ENCODE measurements at places on chromosomes 16 and 17.

DNA sequence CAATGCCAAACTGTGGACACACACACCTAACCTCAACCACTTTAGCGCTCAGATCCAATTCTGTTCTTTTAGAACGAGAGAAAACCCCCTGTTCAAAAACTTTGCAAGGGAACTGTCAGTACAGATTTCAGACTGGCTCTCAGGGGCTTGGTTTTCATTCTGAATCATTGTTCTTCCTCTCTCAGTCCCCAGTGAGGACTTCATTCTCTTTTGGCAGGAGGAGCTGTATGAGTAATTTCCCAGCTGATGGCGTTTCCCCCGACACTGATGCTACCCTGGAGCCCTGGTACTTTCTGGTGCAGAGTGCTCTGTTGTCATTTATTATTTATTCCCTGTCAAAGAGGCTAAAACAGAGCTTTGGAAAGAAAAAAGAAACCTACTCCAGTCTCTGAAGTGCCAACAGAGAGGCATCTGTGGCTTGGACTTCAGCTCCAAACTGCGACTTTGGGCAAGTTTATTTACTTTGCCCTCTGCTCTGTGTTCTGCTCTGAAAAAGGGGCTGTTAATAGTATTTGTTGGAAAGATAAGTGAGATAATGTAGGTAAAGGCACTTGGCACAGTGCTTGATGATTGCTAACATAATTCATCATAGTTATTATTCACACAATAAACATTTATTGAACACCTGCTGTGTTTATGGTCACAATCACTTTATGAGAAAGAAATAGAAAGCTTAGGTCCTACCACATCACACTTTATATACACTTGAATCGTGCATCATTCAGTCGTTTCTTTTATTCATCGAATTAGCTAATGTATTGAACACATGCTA lies 28.3 kb downstream of the ETV4 start:
- DNase-seq = no peak

- DNase-seq = no peak
Observed at GRCh38 chr17:72667096-72668063, 425.1 kb downstream of the SLC39A11 start.

- DNase-seq = no peak
Observed at GRCh38 chr16:85374571-85374872, 238.6 kb upstream of the GSE1 start.

GRCh38 chr16:62383941-62384340 lies 347.7 kb upstream of the CDH8 start:
- DNase-seq = no peak

DNA sequence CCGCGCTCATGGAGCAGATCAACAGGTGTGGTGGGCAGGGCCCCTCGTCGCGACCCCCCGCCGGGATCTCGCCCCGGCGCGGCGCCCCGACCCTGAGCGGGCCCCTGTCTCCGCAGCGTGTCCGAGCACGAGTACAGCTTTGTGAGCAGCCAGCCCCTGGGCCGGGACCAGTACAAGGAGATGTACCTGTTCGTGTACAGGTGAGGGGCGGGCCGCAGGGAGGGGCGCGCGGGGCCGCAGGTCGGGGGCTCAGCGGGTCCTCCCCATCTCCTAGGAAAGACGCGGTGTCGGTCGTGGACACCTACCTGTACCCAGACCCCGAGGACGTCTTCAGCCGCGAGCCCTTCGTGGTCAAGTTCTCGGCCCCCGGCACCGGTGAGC lies 848 bp downstream of the DNASE1L2 start:
- no peak for DNase-seq

DNA sequence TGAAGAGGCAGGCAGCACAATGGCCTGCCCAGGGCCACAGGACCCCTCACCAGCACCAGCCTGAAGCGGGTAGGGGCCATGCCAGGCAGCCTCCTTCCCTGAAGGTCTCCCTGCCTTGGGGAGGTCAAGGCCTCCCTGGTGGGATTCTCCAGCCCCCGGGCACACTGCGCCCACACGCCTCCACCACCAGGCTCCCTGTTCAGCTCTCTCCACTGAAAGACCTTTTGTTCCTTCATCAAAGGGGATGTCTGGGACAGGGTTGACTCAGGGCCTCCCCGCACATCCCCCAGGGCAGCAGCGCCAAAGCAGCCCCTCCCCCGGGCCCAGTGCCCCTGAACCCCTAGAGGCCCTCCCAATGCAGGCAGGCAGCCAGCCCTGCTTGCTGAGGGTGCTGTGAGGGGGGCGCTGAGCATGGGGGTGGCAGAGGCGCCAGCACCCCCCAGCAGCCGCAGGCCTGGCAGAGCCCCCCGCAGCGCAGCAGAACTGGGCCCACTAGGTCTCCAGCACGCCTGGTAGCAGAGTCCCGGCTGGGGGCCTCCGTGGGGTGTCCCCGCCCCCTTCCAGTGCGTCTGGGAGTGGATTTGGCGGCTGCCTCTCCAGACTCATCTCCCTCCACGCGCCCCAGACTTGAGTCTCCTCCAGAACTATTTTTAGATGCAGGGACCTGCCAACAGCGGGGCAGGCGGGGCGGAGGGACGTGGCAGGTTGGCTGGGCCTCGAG lies 13.1 kb downstream of the BCAR1 start:
- DNase-seq = no peak

Data from epithelial cell of esophagus (primary cell).